ENCODE measurements at places on chromosomes 6 and 20.

DNA sequence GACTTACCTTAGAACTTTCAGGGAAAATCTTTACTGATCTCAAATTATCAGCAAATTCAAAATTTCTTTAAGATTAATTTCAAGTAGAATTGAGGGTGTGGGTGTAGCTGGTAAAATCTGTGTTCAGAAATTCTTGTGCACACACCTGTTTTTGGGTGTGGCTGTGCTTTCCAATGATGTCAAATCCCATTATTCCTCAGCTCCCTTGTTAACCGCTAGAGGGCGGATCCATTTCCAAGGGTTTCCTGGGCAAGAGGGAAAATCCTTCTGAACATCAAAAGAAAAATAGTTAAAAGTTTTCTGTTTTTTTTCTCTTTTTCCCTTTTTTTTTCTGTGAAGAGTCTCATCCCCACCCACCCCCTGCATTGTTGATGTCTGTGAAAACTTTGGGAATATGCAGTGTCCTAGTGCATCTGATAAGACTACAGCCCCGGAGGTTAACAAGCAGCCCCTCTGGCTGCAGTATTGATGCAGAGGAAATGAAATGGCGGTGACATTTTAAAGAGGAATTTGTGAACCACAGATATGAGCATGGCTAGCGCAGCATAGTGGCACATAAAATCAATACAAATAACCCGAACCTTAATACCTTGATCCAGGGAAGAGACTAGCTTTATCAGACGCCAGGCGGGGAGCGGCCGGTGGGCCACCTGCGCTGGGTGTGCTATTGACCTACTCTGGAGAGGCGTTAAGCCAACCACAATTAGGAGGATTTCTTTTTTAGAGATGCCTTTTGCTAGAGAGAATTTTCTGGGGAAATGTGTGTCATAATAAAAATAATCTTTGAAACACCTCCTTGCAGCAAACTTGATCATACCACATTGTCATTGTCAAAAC, 130.9 kb downstream of the FOXA2 start:
- no peak for DNase-seq

DNA sequence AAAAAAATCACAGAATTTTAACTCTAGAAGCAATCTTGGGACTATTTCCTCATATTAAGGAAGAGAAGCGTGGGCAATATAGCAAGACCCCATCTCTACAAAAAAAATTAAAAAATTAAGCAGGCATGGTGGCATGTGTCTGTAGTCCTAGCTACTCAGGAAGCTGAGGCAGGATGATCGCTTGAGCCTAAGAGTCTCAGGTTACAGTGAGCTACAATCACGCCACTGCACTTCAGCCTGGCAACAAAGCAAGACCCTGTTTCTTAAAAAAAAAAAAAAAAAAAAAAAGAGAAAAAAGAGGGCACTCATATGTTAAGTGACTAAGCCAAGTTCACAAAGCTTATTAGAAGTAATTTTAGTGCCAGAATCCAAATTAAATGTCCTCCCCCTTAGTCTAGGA, 100.8 kb downstream of the SESN1 start:
- no peak for DNase-seq

GRCh38 chr6:21887231-21888185, 294.0 kb downstream of the SOX4 start:
- no peak for DNase-seq

DNA sequence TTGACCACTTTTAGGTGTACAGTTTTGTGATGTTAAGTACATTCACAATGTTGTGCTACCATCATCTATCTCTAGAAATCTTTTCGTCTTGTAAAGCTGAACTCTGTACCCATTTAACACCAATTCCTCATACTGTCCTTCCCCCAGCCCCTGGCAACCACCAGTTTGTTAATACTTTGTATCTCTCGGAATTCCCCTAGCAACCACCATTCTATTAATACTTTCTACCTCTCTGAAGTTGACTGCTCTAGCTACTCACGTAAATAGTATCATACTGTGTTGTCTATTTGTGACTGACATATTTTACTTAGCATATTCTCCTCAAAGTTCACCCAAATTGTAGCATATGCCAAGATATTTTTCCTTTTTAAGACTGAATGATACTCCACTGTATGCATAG, 82.3 kb upstream of the CLDN20 start:
- DNase-seq = no peak

GRCh38 chr20:18686696-18687095, 98.8 kb downstream of the DTD1 start:
- no peak for DNase-seq

DNA sequence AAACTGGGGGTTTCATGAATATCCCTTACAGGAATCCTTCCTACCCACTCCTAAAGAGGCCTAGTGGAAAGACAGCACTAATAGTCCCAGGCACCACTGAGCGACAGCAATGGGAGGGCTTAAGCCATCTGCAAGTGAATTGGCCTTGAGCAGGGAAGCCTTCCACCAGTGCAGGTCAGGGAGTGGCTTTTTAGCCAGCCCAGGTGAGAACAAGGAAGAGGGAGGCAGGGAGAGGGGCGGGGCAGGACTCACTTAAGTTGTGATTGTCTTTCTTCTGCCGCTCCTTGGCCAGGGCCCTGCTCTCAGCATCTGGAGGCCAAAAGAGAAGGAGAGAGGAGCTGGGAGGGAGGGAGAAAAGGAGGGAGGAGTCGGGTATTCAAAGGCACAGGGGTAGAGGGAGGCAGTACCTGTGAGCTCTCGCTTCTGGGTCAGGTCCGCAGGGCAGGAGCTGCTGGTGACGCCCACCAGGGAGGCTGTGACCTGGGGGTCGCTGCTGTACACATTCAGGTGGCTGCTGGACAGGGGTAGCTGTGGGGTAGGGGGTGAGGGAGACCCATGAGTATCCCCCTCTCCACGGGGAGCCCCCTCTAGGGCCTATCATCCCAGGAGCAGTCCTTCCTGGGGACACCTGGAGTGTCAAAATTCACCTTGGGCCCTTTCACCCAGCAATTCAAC, 47.8 kb downstream of the TFEB start:
- DNase-seq = no peak

GRCh38 chr6:159582736-159583135, 110.3 kb downstream of the SOD2 start:
- no peak for DNase-seq

- DNase-seq = no peak
These were observed 196.3 kb upstream of the SUPT3H start for GRCh38 chr6:45574014-45574461.

GRCh38 chr20:22226849-22227700, 357.3 kb downstream of the FOXA2 start:
- DNase-seq = no peak

GRCh38 chr6:11731423-11731822, 47.2 kb downstream of the ADTRP start:
- no peak for DNase-seq
